ENCODE measurements at places on chromosomes 2 and 18.

DNA sequence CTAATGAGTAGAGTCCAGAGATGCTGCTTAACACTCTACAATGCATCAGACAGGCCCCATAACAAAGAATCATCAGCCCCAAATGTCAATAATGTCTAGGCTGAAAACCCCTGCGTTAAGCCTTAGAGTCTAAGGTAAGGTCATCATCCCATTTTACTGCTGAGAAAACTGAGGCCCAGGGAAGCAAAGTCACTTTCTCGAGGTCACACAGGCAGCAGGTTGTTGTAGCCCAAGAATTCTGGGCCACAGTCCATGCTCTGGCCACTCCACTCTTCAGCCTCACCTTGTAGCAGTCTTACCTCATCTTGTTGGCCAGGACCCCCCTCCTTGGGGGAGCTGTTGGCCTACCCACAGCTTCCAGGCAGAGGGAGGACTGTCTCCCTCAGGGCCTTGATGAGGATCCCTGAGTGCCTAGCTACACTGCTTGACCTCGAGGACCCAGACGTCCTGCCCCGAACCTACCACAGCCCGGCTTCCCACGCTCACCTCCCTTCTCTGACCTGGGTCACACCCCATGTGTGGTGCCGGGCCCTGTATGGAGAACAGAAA lies 54.4 kb downstream of the SMAD7 start:
- DNase-seq = no peak

DNA sequence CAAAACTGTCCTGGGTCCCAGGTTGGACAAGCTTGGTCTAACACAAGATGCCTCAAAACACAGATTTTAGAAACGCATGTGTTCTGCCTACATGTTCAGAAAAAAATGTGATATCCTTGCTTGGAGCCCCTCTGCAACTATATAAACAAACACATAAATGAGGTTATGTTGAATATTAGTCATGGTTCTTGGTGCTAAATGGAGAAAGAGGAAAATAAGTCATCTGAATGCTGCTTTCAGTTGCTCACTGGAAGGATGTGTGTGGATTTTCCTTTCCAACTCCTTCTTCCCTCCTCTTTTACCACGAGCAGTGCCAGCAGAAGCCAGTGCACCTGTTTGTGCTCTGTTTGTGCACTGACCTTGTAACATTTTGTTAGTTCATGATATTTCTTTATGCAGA lies 85.3 kb downstream of the PIEZO2 start:
- no peak for DNase-seq

DNA sequence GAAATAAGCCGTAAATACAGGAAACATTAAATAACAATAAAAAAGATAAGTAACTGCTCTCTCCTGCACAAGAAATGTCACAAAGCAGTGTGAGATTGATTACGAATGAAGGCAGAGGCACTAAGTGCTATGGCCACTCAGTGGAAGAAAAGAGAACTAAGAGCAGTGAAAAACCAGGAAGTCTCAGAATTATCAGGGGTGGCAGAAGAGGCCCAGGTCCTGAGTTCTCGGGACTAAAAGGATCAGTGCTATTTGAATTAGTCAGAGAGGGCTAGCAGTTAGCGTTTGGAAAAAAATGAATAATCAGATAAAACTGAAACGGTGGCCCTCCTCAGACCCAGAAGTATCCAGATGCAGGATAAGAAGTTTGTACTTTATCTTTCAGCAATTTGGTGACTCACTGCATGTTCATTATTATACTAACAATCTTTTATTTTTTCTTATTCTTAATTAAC lies 367.1 kb downstream of the ZEB2 start:
- DNase-seq = no peak

GRCh38 chr2:54618646-54619565 lies 104.6 kb upstream of the EML6 start:
- DNase-seq = no peak

- DNase-seq = no peak
Measured at GRCh38 chr2:201139836-201140604, 24.1 kb downstream of the CFLAR start.

GRCh38 chr2:65386344-65386743 lies 46.1 kb downstream of the SPRED2 start:
- no peak for DNase-seq

DNA sequence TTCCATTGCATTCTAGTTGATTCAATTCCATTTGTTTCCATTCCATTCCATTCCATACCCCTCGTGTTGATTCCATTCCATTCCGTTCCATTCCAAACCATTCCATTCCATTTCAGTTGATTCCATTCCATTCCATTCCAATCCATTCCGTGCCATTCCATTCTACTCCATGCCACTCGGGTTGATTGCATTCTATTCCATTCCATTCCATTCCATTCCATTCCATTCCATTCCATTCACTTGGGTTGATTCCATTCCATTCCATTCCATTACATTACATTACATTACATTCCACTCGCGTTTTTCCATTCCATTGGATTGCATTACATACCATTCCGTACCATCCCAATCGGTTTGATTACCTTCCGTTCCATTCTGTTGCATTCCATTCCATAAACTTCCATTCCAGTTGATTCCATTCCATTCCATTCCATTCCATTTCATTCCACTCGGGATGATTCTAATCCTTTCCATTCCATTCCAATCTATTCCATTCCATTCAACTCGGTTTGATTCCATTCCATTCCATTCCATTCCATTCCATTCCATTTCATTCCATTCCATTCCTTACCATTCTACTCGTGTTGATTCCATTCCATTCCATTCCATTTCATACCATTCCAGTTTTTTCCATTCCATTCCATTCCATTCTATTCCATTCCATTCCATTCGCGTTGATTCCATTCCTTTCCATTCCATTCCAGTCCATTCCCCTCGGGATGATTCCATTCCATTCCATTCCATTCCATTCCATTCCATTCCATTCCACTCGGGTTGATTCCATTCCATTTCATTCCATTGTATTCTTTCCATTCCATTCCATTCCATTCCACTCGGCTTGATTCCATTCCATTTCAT lies 1140.4 kb downstream of the RPIA start:
- no peak for DNase-seq

DNA sequence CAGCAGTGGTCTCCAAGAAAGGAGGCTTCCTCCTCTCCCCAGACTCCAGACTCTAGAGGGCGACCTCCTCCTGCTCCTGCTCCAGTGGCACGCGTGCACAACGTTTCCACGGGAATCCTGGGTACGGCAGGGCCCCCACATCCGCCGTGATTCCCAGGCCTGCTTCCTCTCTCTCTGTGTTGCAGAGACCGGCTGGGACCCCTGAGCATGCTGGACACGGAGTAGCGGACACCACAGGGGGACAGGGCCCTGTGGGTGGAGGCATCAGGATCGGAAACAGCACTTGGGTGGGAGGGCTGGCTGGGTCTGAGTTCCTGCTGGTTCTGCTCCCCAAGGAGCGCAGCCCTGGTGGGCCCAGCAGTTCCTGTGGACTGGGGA lies 75.9 kb upstream of the SLC35G4 start:
- DNase-seq = no peak

GRCh38 chr2:8848328-8849100 lies 11.1 kb upstream of the KIDINS220 start:
- DNase-seq = no peak

- no peak for DNase-seq
Measured at GRCh38 chr18:2471523-2471922, 99.8 kb downstream of the METTL4 start.

DNA sequence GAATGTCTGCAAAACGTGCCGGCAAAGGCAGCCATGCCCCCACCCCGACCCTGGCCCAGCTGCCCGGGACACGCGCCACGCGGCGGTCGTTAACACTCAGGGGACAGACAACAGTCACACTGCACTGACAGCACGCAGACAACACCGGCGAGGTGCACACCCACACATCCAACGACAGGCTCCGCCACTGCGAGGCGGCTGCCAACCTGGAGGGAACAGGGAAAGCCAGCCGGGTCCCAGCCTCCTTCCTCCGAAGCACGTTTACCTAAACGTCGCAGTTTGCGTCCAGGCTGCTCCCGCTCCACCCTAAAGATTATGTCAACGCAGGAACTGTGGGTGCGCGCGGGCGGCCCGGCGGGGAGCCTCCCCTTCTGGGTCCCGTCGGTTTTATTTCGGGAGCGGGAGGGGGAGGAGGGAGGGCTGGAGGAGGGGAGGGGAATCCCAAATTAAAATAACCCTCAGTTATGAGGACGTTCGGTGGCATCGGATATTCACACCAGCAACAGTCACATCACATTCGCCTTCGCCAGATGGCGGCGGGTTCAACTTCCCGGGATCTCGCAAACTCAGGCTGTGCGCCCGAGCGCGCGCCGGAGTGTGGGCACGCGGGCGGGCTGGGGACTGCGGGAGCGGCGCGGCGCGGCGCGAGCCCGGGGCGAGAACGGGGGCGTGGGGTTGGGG lies 644 bp downstream of the PTGR3 start:
- no peak for DNase-seq

GRCh38 chr2:127634066-127634617 lies 11.8 kb upstream of the GPR17 start:
- DNase-seq = no peak

GRCh38 chr18:38539856-38540255 lies 974.3 kb upstream of the CELF4 start:
- DNase-seq = no peak

- no peak for DNase-seq
Measured at GRCh38 chr2:68994864-68995263, 18.1 kb upstream of the ANTXR1 start.

GRCh38 chr2:232466221-232466620 lies 10.3 kb downstream of the ALPI start:
- DNase-seq = no peak

DNA sequence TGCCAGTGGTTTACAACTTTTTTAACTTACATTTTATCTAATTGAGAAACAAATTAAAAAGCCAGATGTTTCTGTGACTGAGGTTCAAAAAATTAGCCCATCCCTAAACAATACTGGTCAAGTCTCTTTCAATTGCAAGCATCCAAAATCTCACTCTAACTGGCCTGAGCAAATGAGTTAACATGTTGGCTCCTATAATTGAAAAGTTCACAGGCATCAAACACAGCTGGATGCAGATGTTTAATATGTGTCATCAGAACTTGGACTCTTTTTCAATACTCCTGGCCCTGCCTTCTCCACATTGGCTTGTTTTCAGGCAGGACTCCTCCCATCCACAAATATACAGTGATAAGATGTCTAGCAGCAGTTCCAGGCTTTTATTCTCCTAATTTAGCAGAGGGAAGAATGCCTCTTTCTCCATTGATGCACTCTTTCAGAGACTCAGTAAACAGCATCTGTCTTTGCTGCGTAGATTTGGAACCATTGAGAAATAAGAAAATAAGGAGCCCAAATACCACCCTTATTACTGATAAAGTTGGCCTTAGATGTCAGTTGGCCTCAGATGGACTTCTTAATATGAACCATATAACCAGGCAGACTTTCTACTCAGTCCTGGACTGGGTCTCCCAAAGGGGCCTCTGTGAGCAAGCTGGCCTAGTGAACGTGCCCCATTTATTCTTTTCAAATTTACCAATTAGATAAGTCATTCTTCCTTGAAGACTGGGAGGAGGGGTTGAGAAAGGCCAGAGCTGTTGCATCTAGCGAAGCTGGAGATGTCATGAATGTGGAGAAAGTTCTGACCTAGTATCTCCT lies 30.4 kb upstream of the FN1 start:
- no peak for DNase-seq

DNA sequence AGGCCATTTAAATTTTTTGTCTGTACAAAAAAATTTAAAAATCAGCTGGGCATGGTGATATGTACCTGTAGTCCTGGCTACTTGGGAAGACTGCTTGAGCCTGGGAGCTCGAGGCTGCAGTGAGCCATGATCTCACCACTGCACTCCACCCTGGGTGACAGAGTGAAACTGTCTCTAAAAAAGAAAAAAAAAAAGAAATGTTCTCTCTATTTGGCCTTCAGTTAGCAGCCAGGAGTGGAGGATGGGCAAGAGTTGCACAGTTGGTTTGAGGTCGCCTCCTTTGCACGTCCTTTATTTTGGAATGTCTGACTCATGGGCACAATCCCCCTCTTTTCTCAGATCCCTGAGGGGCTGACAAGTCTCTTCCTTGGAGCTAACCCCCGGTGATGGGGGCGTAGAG lies 26.3 kb downstream of the ITM2C start:
- DNase-seq = no peak

GRCh38 chr2:174438146-174438886 lies 42.8 kb downstream of the SCRN3 start:
- no peak for DNase-seq

GRCh38 chr2:237149425-237149824 lies 63.7 kb downstream of the COPS8 start:
- DNase-seq = no peak

GRCh38 chr2:53188851-53189510 lies 578.6 kb upstream of the CHAC2 start:
- no peak for DNase-seq

DNA sequence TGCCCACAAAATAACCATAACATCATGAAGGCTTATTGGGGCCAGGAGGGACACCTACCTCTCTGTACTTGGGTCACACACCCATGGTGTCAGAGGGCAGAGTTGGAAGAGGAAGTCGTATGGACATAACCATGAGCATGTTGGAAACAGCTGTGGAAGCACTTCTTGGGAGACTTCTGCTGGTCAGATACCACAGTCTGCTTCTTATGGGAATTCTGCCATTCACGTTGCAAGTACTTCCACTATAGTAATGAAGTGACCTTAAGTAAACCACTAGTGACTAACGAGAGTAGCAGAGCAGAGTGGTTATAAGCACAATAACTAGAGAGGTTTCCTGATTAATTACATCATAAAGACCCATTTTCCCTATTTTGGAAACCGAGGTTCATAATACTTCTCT lies 61.1 kb upstream of the TFPI start:
- no peak for DNase-seq

- no peak for DNase-seq
Measured at GRCh38 chr2:178895872-178896271, 88.6 kb upstream of the TTN start.

- no peak for DNase-seq
Measured at GRCh38 chr18:13313006-13313686, 94.6 kb downstream of the LDLRAD4 start.

- no peak for DNase-seq
Measured at GRCh38 chr2:121008975-121009374, 273.3 kb downstream of the GLI2 start.

DNA sequence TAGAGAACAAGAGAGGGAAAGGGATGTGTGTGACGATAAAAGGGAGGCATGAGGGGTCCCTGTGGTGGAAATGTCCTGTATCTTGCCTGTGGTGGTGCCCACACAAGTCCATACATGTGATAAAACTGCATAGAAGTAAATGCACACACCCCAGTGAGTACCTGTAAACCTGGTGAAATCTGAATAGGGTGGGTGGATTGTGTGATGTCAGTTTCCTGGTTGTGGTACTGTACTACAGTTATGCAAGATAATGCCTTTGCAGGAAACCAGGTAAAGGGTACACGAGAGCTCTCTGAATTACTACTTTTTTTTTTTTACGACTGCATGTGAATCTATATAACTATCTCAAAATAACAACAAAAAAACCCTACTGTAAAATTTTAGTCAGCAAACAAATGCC lies 22.1 kb downstream of the SERPINE2 start:
- DNase-seq = no peak

GRCh38 chr2:232511336-232511890 lies 8.8 kb upstream of the PRSS56 start:
- no peak for DNase-seq

DNA sequence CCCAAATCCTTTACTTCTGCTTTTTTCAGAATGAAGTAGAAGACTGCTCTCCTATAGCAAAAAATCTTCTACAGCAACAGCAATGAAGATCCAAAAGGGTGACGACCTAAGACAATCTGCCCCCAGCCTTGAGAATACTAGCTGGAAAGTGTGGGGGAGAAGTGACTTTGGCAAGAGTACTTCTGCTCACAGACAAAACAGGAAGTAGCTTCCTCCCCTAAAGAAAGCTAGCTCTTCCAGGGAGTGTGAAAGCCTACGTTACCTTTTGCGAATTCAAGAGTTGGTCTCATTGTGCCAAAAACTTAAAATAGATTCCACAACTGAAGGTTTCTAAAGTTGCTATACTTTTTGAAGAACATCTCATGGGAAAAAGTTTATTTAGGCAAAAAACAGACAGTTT lies 1069.2 kb upstream of the CHAC2 start:
- no peak for DNase-seq
